ENCODE measurements at places on chromosomes 5 and 9.

GRCh38 chr9:69931340-69931739 is 110.7 kb downstream of the CFAP95 start:
- no peak for DNase-seq

DNA sequence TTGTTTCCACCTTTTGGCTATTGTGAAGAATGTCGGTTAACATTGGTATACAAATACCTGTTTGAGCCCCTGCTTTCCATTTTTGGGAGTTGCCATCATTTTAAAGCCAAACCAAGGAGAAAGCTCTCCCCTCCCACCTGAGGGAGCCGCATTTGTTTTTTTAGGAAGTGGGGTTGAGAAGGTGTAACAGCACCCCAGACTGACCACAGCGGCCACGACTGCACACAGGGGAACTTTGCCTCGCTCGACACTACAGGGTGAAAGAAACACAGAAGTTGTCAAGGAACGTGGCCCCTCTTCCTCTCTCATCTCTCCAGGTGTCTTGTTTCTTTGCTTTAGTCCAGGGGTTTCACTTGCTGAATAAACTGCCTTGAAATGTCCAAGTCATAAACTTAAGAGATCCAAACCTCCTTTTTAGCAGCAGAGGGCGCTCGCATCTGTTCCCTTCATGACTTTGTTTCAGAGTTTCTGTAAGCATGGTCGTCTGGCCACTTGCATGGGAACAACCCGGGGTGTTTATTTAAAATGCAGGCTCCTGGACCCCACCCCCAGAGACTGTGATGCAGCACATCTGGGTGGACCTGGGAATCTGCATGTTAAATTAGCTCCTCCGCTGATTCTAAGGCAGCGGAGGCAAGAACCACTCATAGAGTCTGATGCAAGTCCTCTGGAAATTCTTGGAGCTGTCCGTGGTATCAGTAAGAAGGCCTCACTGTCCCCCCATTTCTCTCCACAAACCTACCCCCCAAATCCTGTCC is 2.1 kb upstream of the TTLL11 start:
- DNase-seq = peak; percentile 52

- DNase-seq = no peak
Observed at GRCh38 chr5:113193311-113193978, 216.8 kb downstream of the DCP2 start.

DNA sequence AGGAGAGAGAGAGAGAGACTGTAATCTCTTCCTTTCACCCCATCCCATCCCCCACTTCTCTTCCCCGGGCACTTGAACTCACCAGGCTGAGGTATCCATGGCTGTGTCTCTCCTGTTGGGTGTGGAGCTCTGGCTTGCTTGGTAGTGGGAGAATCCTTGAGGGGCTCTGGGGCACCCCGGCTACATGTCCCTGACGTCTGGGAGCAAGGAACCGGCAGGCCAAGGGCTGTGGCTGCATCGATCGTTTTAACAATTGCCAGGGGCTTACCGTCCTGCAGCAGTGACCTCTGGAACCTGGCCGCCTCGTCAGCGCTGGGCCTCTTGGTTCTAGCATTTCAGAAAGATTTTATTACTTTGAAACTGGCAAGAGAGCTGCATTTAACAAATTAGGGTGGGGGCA is 30.0 kb downstream of the FGF18 start:
- no peak for DNase-seq

DNA sequence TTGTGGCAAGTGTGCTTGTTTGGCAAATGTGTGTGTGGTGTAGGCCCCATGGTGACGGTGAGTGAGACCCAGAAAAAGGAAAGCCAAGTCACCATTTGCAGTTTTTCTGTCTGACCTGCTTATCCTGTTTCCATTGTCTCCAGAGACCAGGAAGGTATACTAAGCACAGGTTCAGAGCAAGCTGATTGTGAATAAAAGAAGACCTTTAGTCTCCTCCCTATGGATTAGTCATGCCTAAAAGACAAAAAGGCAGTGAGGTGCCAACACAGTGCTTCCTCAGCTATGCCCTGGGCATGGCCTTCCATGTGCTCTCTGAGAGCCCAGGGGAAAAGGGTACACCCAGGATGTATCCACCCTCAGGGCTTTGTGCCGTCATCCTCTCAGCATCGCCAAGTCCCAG is 49.2 kb upstream of the SHOC1 start:
- no peak for DNase-seq

DNA sequence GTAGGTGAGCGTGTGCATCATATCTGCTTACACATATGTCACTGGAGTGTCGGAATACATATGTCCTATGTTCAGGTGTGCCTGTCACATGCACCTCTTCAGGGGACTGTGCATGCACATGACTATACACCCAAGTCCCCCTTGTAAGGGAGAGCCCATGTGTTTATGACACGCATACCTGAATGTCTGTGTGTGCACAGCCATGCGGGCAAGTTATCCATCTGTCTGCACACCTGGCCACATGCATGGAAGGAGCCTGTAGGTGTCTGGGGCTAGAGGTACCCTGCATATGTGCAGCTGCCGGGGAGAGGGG is 622 bp upstream of the RGS14 start:
- no peak for DNase-seq

DNA sequence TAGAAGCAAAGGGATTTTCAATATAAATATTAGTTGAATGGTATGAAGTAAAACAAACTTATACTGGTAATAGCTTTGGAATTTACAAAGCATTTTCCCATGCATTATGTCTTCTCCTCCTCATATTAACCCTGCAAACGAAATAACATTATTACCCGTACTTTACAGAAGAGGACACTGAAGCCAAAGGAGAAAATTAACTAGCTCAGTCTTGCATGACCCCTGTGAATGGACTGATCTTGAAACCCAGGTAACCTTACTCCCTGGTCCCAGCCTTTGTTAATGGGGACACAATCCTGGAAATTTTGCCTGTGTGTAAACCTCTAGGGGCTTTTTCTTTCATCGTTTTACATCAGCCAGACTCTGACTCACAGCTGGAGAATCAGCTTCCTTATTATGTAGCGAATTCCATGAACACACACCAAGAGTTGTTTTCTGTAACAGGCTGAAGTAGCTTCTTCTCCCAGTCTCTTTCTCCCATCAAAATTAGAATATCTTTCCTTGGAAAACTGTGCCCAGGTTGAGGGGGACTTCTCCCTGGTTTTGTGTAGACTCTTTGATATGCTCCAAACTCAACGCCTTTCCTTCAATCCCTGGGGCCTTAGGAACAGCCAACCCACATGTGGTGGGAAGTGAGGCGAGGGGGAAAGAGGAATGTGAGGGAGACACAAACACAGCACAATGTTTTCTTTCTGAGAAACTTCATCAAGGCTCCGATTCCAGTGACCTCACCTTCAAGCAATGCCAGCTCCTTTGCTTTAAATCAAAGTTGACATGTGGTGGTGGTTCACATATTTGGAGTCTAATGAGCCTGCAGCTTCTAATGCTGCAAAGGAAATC is 480.9 kb upstream of the PAPPA start:
- DNase-seq = no peak

DNA sequence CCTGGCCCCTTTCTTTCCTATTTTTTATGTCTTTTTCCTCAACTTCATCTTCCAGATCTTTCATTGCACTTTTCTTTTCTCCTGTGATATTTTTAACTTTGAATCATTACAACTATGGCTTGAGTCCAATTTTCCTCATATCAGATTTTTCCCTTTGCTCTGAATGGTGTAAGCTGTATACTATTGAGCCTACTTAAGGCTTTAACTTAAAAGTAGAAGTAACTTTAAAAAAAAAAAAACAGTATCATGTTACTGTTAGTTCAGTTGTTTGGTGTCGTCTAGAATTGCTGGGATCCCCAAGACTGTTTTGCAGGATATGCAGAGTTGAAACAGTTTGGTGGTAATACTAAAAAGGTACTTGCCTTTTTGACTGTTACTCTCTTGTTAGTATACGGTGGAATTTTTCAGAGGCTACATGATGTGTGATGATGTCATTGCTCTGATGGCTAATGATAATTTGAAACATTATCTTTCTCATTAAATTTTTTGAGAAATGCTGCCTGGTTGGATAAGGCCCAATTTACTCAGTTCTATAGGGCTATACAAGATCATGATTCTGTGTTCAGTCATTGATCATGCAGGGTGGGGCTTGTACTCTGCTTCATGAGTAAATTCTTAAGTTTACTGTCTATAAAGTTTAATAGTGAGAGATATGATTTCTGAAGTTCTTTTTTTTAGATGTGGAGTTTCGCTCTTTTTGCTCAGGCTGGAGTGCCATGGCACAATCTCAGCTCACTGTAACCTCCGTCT is 8.8 kb downstream of the NAA35 start:
- DNase-seq = no peak

DNA sequence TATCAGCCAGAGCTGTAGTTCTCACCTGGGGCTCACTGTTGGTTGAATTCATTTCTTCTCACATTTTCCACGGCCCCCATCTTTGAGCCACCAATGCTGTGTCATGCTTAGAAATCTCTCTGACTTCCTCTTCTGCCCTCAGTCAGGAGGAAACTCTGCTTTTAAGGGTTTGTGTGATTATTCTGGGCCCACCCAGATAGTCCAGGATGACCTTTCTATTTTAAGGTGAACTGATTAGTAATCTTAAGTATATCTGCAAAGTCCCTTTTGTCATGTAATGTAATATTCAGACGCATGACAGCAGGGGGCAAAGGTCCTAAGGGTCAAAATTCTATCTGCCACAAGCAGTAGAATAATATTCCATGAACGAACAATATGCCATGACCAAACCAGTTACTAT is 88.4 kb downstream of the AK8 start:
- DNase-seq = no peak

- DNase-seq = no peak
Observed at GRCh38 chr5:53568401-53568800, 8.0 kb downstream of the NDUFS4 start.

- no peak for DNase-seq
Observed at GRCh38 chr5:72465601-72466563, 41.3 kb downstream of the ZNF366 start.

GRCh38 chr9:92717201-92718085 is 47.2 kb downstream of the BICD2 start:
- DNase-seq = no peak

GRCh38 chr9:124292696-124293593 is 35.2 kb downstream of the NEK6 start:
- DNase-seq = no peak

DNA sequence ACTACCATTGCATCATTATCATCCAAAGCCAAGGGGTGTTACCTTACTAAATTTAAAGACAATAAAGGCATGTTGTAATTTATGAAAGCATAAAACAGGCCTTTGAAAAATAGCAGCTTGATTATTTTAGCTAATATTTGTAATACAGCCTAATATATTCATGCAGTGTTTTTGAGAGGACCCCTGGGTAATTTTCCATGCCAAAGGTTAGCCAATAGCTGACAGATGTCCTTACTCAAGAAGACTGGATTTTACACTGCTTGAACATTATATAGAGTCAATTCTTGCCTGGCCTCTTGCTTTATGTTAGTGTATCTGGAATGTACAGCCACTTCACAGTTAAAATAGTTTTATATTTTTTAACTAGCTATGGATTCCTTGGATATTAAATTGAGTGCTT is 337.8 kb upstream of the PAPPA start:
- no peak for DNase-seq

DNA sequence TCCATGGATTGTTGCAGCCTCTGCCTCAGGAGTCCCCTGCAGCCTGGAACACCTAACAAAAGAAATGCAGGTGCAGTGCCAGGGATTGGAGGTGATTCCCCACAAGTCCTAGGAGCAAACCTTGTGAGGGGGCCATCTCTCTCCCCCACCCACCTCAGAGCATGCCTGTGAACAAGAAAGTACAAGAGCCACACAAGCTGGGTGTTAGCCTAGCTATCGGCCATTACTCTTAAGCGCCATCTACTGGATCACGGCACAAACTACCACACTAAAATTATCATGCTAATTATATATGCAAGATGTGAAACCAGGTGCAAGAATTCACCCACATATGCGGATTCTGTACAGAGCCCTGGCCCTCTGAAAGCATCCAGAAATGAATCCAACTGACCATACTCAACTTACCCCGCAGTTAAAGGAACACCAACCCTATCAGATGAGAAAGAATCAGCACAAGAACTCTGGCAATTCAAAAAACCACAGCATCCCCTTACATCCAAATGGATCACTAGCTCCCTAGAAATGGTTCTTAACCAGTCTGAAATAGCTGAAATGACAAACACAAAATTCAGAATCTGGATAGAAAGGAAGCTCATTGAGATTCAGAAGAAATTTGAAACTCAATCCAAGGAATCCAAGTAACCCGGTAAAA is 16.5 kb upstream of the PRSS3 start:
- DNase-seq = peak; percentile 54

GRCh38 chr5:175887463-175887862 is 16.1 kb downstream of the CPLX2 start:
- DNase-seq = no peak

GRCh38 chr5:41636605-41637004 is 126.2 kb upstream of the PLCXD3 start:
- DNase-seq = no peak

GRCh38 chr5:37121027-37121426 is 128.1 kb downstream of the CPLANE1 start:
- no peak for DNase-seq

GRCh38 chr5:14071433-14071832 is 71.7 kb upstream of the TRIO start:
- no peak for DNase-seq

- no peak for DNase-seq
Observed at GRCh38 chr5:173001229-173001841, 17.8 kb downstream of the ATP6V0E1 start.

GRCh38 chr5:169808118-169808581 is 171.1 kb downstream of the DOCK2 start:
- DNase-seq = no peak

GRCh38 chr5:66239034-66239433 is 94.9 kb downstream of the SREK1 start:
- DNase-seq = no peak
